NCI-H1436 (cell line): ENCODE measurements at places on chromosomes 16 and 17.
A peak's percentile ranks its signal among the peaks of the same experiment; 100 is the strongest.

- no peak for DNase-seq
Measured at GRCh38 chr16:47643323-47644000, 182.3 kb downstream of the PHKB start.

DNA sequence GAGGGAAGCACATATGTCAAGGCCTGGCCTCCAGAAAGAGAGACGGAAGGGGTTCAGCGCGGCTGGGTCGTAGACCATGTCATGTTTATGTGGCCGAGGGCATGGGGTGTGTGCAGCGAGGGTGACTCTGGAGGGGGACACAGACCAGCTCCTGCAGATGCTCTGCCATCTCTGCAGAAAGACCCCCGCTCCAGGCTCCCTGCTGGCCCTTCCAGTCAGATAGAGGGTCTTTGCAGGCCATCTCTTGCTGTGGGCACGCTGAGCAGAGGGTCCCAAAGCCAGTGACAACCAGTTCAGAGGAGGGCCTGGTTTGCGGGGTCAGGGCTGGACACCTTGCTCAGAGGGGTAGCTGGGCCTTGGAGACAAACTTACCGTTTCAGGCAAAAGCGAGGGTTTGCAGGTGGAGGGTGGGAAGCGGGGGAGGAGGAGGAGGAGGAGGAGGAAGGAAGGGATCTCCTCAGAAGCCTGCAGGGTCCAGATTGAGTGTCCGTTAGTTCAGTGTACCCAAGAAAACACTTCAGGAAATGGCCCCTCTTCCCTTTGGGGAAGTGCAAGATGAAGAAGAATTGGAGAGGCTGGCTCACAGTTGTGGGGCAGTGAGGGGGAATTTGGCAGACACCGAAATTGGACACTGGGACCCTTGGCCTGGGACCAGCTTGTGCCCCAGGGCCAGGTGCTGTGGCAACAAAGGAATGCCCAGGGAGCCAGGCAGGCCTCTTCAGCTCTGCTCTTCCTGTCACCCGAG lies 102.8 kb downstream of the CMIP start:
- no peak for DNase-seq

GRCh38 chr16:7440886-7441400 lies 108.3 kb downstream of the RBFOX1 start:
- no peak for DNase-seq

- no peak for DNase-seq
Measured at GRCh38 chr17:39757931-39758873, 20.5 kb downstream of the GRB7 start.

- peak; percentile 25 for DNase-seq
Measured at GRCh38 chr16:56600398-56600999, 7.9 kb upstream of the MT2A start.

GRCh38 chr16:4182581-4183236 lies 59.2 kb downstream of the SRL start:
- DNase-seq: no peak

GRCh38 chr17:55237268-55237667 lies 27.5 kb upstream of the HLF start:
- DNase-seq: no peak

DNA sequence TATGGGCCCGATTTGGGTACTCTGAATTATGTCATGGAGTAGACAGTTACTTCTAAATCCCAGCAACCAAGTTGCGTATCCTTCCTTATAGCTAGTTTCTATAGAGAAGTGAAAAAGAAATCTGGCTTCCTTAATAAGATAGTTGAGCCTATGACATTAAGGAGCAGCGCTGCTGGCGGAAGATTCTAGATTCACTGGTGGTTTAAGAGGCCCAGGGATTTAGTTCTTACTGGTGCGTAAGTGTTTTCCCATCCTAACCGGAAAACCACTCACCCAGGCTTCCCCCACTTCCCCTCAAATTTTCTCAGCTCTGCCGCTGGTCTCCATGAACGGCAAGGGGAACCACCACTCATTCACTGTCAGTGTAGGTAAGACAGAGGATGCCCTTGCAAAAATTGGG lies 230.4 kb downstream of the CPPED1 start:
- DNase-seq: no peak

DNA sequence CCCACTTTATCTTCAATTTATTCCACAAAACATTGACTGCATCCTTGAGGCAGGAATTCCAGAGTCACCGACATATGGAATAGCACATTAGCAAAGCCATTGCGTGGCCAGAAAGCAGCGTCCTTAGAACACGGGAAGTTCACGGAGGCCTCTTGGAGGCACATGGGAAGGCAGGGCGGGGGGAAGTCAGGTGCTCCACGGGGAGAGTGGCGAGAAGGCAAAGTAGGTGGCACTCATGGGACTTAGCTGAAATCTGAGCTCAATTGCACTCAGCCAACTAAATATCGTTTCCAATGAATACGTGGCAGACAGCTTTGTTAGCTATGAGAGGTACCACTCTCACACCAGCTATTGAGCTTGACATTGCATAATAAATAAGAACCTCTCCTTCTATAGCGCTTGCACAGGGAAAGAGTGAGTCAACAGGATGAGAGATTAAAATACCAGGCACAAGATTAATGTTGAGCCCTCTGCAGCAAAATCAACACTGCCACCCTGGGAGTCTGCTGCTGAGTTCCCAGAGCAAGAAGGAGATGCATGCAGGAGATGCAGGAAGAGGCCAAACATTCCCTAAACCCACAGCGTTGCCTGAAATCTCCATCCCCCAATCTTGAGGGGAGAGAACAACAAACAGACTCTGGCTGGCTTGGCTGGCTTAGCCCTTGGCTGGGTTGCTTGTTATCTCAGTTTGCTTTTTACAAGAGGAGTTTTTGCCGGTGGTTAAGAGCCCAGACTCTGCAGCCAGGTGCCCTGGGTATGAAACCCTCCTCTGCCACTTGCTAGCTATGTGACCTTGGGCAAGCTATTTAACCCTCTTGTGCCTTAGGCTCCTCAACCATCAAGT lies 28.8 kb downstream of the ABCC12 start:
- DNase-seq: peak; percentile 86

DNA sequence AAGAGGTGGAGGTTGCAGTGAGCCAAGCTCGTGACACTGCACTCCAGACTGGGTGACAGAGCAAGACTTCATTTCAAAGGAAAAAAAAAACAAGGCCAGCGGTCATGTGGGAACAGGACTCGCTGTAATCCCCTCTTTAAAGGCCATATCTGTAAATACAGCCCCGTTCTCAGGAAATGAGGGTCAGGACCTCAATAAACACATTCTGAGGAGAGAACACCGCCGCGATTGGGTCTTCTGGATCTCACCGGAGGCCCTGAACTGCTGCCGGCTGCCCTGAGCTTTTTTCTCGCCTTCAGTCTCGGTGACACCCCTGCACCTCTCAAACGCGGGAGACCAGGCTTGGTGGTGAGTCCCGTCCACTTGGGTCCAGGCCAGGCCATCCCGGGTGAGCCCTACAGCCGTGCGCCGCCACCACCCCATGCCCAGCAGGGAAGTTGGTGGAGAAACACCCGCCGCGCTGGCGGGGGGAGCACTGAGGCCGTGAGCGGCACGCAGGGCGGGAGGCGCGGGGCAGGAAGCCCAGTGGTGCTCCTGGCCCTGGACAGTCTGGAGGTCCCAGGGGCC lies 28.4 kb downstream of the SLC25A10 start:
- no peak for DNase-seq

DNA sequence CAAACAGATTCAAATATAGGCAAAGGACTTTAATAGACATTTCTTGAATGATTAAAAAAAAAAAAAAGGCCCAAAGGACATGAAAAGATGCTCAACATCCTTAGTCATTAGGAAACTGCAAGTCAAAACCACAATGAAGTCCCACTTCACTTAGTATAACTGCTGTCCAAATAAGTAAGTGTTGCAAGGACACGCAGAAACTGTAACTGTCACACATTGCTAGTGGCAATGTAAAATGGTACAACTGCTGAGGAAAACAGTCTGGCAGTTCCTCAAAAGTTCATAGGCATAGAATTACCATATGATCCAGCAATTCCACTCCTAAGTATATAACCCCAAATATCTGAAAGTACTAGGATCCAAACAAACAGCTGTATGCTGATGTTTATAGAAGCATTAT lies 112.7 kb downstream of the BRIP1 start:
- no peak for DNase-seq

GRCh38 chr16:87201790-87202189 lies 115.4 kb downstream of the C16orf95 start:
- DNase-seq: no peak

- DNase-seq: no peak
Measured at GRCh38 chr17:40953881-40954280, 12.9 kb downstream of the KRT39 start.

- DNase-seq: no peak
Measured at GRCh38 chr16:8845699-8846298, 23.0 kb downstream of the CARHSP1 start.

GRCh38 chr16:12324152-12324551 lies 347.6 kb downstream of the SNX29 start:
- no peak for DNase-seq

GRCh38 chr17:68697850-68698361 lies 96.7 kb upstream of the FAM20A start:
- no peak for DNase-seq

- DNase-seq: no peak
Measured at GRCh38 chr16:11685844-11686618, 17.8 kb downstream of the SNN start.

DNA sequence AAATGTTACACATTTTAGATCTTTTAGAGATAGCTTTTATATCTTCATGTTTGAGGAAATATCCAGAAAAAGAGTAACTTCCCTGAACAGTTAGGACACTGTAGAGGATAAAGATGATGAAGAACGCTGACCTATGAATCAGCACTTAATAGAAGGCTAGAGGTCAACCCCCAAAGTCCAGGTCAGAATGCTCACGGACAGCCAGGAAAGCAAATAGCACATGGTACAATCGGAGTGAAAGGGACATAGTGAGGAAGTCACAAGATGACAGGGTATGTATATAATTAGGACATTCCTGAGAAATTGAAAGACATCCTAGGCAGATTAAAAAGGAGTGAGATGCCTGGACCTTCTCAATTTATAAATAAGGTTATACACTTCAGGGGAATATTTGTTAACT lies 55.1 kb upstream of the CNTNAP4 start:
- no peak for DNase-seq

DNA sequence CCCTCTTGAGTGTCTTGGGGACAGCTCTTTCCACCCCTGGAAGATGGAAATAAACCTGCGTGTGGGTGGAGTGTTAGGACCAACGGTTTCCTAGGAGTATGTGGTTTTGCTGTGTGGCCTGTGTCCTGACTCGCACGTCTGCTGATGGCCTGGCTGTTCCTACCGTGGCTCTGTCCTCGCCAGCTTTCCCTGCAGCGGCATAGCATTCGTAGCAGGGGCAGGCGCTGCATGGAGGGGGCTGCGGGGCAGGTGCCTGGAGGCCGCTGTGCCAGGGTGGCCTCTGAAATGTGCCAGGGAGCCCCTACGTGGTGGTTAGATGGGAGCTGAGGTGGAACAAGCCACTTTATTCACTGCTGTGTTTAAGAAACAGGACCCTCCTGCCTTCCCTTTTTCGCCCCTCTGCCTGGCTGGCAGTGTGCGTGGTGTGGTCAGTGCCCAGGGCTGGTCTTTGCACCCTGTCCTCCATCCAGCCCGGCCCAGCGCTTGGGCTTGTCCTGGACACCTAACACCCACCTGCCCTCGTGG lies 10.6 kb downstream of the SLC16A3 start:
- DNase-seq: no peak

DNA sequence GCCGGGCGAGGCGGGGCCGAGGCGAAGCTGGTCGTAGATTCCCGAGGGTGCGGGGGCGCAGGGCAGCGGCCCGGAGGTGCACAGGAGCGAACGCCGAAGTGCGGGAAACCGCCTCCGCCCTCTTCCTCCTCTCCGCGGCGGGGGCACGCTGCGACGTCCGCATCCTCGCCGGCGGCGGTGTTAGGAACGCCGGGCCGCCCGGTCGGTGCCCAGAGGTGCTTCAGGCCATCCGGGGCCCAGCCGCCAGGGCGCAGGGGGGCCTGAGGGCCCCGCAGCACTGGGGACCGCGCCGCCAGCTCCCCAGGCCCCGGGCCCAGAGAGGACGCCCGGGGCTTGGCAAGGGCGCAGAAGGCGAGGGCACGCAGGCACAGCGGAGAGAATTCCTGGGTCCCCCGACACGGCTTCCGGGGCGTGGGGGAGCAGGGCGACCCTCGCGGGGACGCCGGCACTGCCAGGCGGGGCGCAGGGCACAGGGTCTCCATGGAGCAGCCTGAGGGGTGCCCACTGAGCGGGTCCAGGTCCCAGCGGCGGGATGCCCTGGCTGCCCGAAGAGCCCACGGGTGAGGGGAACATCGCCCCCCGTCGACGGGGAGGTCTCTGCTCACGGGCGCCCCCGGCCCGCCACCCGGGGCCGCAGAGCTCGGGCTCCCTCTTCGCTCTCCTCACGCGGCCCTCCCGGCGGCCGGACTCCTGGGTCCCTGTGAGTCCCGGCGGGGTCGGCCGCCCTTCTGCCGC lies 576 bp downstream of the EPOP start:
- DNase-seq: no peak

GRCh38 chr17:50922107-50922506 lies 56.0 kb upstream of the TOB1 start:
- no peak for DNase-seq

DNA sequence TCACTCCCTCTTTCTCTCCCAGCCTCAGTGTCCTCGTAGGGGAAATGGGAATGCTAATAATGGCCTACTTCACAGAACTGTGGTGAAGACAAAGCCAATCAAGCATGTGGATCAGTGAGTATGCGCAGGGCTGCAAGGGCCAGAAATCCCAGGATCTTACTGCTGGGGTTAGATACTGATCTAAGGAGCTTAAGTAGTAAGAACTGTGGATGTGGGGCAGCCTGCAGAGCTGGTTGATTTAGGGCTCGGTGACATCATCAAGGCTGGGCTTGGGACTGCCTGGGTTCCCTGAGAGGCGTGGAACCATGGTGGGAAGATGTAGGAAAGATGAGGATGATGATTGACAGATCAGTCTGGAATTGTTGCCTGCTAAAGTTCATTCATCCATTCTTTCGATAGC lies 25.6 kb downstream of the GOSR2 start:
- DNase-seq: no peak

DNA sequence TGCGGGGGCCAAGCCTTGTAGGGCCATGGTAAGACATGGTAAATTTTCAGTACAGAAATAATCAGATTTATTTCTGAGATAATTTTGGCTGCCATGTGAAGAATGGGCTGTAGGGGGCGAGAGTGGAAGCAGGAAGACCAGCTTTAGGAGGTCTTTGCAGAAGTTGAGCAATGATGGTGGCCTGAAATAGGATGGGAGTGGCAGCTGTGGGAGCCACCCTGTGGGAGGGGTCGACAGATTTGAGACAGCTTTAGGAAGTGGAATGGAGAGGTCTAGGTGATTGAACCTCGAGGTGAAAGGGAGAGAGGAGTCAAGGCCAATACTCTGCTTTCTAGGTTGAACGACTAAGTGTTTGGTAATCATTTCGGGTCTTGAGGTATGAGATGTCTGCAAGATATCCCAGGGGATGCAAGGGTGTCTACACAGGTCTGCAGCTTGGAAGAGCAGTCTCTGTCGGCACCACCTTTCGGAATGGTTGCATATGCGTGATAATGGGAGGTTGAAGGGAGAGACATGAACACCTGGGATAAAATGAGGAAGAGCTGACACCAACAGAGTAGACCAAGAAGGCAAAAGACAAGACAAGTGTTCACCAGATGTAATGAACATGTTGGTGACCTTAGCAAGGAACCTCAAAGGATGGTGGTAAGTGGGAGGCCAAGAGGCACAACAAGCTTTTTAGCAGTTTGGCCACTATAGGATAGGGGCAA lies 4.2 kb upstream of the ATXN7L3 start:
- DNase-seq: peak; percentile 18

GRCh38 chr17:35214192-35214591 lies 20.0 kb upstream of the SLC35G3 start:
- no peak for DNase-seq
